ENCODE measurements at places on chromosomes 6 and 20. TPM values are rescaled to one million over a fixed set of nuclear protein-coding genes. Genes with fewer than 3 reads are reported as not detected.

Gene GRM1
- total RNA-seq, result not detected

Gene MAP7
- total RNA-seq, result 16.5 TPM

Gene HS3ST5
- not detected for total RNA-seq

Gene LY6G5C
- total RNA-seq, result not detected

Gene CPNE5
- 4.2 TPM for total RNA-seq

Gene NINL
- total RNA-seq, result 10.8 TPM

Gene TCP11
- not detected for total RNA-seq

Gene MCUR1
- 20.6 TPM for total RNA-seq

Gene FAM162B
- not detected for total RNA-seq

Gene DAAM2
- total RNA-seq, result 178 TPM

Gene GPX5
- not detected for total RNA-seq

Gene EPPIN
- not detected for total RNA-seq

Gene DDX43
- not detected for total RNA-seq

Gene SLC24A3
- total RNA-seq, result 1.6 TPM

Gene PNLDC1
- total RNA-seq, result not detected

Gene ANKRD66
- total RNA-seq, result not detected

Gene SLC35D3
- total RNA-seq, result not detected

Gene MACROD2
- total RNA-seq, result 10.7 TPM

Gene RSPH9
- total RNA-seq, result not detected

Gene TNFRSF6B
- 2.1 TPM for total RNA-seq

Gene RAET1E
- total RNA-seq, result not detected

Gene ENPP5
- total RNA-seq, result 2.9 TPM

Gene PSORS1C1
- total RNA-seq, result 22.0 TPM

Gene KCNQ2
- total RNA-seq, result not detected

Gene ZC3H12D
- total RNA-seq, result 20.3 TPM

Gene C2
- total RNA-seq, result 24.8 TPM

Gene MYT1
- 0.83 TPM for total RNA-seq

Gene ASIP
- total RNA-seq, result not detected
